Pons (tissue), 1 donor: ENCODE measurements at places on chromosomes 12 and 14.
A peak's percentile ranks its signal among the peaks of the same experiment; 100 is the strongest.

DNA sequence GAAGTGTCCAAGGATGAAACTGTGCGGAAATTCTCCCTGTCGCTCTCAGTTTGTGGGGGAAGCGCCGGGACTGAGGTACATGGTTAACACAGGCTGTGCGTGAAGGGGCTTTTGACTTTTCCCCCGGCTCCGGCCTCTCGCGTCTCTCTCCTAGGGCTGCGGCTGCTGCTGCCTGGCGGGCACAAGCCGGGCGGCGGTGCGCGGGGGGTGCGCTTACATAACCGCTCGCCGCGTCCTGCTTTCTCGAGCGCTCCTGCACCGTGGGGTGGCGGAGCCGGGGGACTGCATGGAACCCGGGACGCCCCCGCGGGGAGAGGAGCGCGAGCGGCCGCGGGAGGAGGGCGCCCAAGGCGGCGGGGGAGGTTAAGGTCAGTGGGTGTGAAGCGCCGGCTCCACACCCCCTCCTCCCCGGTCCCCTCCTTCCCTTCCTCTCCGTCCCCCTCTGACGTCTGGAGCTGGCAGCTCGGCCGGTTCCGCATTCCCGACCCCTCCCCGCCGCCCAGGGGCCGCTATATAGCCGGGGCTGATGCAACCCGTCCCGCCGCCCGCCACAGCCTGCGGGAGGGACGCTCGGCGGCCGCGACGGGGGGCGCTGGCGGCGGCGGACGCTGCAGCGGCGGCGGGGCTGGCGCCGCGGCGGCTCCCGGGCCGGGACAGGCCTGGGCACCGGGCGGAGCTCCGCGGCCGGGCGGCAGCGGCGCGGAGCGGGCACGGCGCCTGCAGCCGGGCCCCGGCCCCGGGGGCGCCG, at the start of gene JDP2:
Gene JDP2 (plus strand): TSS at position 541 of the 748 bp plus-strand sequence. CDS start 9,899 bp downstream, outside the sequence.
- DNase-seq: peak; percentile 77

GRCh38 chr14:78970677-78971076, 800.5 kb downstream of the NRXN3 start:
- DNase-seq: no peak

GRCh38 chr14:54025661-54026060, 69.0 kb upstream of the BMP4 start:
- peak; percentile 5 for DNase-seq

GRCh38 chr12:39033782-39034181, 128.4 kb upstream of the CPNE8 start:
- DNase-seq: no peak

- DNase-seq: no peak
These were observed 110.2 kb downstream of the SNAPC1 start for GRCh38 chr14:61872452-61872851.

DNA sequence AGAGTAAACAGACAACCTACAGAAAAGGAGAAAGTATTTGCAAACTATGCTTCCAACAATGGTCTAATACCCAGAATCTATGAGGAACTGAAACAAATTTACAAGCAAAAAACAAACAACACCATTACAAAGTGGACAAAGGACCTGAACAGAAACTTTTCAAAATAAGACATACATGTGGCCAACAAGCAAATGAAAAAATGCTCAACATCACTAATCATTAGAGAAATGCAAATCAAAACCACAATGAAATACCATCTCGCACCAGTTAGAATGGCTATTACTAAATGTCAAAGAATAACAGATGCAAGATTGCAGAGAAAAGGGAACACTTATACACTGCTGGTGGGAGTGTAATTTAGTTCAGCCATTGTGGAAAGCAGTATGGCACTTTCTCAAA, 125.8 kb downstream of the C12orf42 start:
- no peak for DNase-seq

- DNase-seq: no peak
These were observed 8.6 kb downstream of the EVL start for GRCh38 chr14:100073576-100074430.

GRCh38 chr12:7142809-7143465, 12.8 kb downstream of the CLSTN3 start:
- DNase-seq: no peak

DNA sequence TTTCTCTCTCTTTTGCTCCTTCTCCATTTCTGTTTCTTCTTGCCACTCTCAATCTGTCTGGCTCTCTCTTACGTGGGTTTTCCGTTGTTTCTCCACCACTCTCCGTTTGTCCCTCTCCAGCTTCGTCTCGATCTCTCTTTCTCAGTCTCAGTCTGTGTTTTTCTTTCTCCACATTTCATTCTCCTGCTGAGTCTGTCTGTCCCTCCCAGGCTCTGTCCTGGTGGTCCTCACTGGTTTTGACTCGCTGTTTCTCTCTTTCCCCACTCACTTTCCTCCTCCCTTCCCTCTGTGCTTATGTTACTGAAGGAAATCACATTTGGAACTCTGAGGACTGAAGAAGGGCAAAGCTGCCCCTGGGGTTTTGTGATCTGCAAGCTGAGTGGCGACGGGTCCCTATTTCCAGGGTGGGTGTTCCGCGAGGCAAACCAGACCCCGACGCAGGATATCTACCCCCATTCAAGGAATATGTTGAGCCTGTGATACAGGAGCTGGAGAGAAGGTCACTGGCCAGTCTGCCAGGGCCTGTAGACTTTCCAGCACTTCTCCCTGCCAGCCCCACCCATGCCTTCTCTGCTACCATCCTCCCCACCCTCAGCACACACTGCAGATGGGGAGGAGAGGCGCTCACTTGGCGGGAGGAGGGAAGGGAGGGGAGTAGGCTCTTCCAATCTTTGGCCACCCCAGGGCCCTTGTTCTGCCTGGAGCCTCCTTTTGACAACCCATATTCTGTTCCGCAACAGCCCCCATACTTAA, 102.7 kb upstream of the MAP1LC3B2 start:
- DNase-seq: no peak

DNA sequence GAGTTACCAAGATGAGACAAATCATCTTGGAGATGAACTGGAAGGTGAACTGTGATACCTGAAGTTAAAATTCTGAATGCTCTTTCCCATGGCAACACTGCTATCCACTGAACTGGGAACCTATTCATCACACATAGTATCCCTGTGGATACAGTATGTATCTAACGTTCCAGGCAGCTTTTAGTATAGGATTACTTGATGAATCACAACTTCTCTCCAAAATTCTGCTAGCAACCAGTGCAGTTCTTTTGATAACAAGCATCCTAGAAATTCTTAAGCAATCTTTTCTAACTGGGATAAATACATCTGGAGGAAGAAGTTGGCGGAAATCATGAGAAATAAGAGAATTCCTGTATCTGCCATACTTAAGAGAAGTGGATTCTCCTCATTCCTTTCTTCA, 66.4 kb downstream of the PAWR start:
- no peak for DNase-seq

DNA sequence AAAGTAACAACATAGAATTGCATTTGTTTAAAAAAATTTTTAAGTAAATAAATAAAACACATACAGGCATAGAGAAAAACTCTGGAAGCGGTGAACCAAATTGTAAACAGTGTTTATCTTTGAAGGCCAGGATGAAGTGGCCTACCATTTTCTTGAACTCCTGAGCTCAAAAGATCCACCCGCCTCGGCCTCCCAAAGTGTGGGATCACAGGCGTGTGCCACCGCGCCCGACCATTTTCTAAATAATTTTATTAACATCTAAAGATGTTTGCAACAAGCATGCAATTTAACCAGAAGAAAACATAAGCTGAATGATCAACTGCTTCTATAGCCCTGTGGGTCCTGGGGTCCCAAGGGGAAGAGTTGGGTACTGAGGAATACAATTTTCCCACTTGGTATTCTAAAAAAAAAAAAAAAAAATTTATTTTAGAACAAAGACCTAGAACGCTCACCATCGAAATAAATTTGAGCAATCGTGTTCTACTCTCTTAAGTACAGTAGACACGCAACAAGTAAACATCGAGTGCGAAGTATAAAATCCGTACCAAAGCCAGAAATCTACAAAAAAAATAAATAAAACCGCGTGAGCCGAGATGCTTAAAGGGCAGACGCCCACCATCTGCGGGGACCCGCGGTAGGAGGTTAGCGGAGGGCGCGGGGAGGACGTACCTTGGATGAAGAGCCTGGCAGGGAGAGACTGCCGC, 484 bp downstream of the MIS18BP1 start:
- peak; percentile 14 for DNase-seq

DNA sequence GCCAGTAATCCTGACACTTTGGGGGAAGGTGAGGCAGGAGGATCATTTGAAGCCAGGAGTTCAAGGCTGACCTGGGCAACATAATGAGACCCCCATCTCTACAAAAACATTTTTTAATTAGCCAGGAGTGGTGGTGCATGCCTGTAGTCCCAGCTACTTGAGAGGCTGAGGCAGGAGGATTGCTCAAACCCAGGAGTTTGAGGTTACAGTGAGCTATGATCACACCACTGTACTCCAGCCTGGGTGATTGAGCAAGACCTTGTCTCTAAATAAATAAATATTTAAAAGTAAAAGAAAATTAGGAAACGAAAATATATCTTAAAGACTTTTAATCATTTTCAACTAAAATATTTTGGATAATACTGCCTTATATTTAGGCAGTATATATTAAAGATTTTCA, 25.9 kb downstream of the CKB start:
- DNase-seq: no peak

GRCh38 chr14:73468828-73469375, 10.6 kb upstream of the NUMB start:
- no peak for DNase-seq

- no peak for DNase-seq
These were observed 33.7 kb upstream of the GNPNAT1 start for GRCh38 chr14:52825085-52825484.

GRCh38 chr12:118287728-118288127, 85.0 kb downstream of the TAOK3 start:
- no peak for DNase-seq

DNA sequence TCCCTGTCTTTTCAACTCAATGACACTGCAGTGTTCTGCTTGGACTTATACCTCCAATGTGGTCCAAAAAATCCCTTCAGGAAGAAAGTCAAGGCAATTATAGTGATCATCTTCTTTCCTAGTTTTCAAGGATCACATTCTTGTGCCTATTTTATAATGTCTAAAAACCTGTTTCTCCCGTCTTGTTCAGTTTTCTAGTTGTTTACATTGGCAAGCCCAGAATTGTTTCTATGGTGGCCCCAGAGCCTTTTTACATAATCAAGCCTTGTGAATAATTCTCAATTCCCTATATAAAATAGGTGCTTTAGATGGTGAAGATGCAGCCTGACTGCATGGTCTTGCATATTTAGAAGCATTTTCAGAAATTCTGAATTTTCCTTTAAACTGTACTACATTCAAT, 14.5 kb upstream of the LDHB start:
- no peak for DNase-seq

DNA sequence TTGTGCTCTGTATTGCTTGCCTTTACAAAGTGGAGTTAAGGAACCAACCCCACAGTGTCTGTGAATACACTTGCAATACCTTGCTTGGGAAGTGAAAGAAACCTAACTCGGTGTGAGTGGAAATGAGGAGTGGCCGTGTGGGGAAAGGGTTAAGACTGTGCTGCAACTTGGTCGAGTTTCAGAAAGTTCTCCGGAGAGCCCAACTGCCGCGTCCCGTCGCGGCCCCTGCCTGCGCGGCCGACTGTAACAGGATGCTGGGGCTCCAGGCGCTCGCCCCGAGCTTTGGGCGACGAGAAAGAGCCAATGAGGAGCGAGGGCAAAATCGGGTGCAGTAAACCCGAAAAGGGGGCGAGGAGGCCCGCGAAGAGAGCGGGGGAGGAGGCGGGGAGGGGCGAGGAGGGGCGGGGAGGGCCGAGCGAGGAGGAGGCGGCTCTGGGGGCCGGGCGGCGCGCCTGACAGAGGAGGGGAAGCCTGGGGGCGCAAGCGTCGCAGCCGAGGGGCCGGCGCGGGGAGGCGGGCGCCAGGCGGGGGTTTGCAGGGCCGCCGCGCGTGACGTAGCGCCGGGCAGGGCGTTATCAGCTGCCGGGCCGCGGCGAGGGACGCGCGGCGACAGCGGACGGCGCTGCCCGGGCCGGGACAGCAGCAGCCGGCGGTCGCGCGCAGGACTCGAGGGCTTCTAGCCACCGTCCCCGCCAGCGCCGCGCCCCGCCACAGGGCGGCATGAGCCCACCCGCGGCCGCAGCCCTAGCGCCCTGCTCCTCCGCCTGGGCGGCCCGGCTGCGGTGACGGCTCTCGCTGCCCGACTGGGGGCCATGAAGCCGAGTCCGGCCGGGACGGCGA, at the start of gene DACT1:
Gene DACT1 (plus strand): TSS at position 572 of the 840 bp plus-strand sequence. CDS start 241 bp downstream, at position 813.
- DNase-seq: peak; percentile 64

DNA sequence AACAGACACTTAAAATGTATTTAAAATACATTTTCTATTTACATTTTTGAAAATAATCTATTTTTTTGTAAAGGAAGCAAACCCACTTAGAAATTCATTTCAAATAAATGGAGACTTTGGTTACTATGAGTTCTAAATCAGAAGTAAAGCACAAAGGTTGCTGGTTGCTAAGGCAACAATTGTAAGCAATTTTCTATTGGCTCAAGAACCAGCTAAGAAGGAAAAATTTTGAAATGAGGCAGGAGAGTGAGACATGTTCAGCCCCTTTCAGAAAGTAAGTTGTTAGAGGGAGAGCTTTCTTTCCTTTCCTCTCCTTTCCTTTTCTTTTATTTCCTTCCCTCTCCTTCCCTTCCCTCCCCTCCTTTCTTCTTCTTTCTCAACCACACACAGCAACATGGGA, 80.7 kb downstream of the PRMT8 start:
- no peak for DNase-seq

GRCh38 chr12:132355742-132356681, 26.6 kb upstream of the GALNT9 start:
- no peak for DNase-seq

- DNase-seq: no peak
These were observed 19.9 kb downstream of the FUT8 start for GRCh38 chr14:65432361-65432948.

GRCh38 chr12:111761706-111762105, 5.0 kb upstream of the ALDH2 start:
- no peak for DNase-seq

DNA sequence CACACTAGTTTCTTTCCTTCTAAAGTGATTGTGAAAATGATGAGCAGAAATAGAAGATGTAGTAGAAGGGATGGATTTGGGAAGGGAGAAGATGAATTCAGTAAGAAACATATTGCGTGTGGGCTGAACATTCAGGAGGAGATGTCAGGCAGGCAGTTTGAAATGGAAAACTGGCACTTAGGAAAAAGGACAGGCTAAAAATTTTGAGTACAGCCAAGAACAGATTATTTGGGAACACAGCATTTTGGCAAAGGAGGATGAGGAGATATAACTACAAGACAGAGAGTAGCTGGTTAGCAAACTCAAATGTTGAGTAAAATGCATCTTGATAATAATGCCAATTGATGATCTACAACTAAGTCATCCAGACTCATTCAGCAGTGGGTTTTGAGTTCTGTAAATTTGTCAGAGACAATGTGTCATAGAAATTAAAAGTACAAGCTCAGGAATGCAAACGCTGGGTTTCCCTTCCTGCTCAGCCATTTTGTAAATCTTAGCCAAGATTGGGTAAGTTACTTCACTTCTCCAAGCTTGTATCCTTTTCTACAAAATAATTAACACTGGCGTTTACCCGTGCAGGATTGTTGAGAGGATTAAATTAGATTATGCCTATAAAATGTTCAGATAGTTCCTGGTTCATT, 255.0 kb downstream of the NAV3 start:
- DNase-seq: no peak

- peak; percentile 85 for DNase-seq
These were observed 6.2 kb downstream of the DUSP6 start for GRCh38 chr12:89345830-89346740.

GRCh38 chr12:75658901-75659823, 147.8 kb upstream of the KRR1 start:
- DNase-seq: peak; percentile 91
